Stimulated activated CD4-positive, alpha-beta T cell treated with anti-CD3 and anti-CD28 coated beads, Interleukin-1b, Interleukin-23, amount 100 ng/mL, for 1 hour (primary cell): ENCODE measurements at places on chromosomes 4 and X.

DNA sequence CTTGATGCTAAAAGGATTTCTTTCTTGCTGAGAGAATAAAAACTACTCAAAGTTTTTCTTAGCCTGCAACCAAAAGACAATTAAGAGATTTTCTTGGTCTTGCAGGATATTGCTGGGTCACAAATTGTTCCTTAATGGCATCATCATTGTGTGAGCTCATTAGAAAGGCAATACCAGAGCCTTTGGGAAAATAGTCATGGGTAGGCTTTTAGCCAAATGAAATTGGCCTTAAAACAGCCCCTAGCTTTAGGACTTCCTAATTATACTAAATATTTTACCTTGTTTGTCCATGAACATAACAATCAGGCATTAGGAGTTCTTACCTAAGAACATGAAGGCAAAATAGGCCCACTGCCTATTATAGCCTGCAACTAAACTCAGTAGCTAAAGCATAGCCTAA lies 10.4 kb upstream of the FAM13A start:
- no peak for DNase-seq

- DNase-seq, result no peak
Measured at GRCh38 chr4:47312170-47312569, 151.3 kb downstream of the COMMD8 start.

GRCh38 chr4:163922302-163922701 lies 427.8 kb downstream of the TMA16 start:
- DNase-seq, result no peak

DNA sequence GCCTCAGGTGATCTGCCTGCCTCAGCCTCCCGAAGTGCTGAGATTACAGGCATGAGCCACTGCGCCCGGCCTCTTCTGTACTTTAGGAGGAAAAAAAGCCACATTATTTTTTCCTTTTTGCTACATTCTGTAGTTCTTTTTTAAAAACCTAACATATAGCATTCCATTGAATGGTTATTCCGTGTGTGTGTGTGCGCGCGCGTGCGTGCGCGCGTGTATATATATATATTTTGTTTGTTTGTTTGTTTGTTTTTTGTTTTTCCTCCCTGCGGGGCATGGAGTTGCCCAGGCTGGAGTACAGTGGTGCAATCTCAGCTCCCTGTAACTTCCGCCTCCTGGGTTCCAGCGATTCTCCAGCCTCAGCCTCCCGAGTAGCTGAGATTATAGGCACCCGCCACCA lies 59.5 kb downstream of the ARHGAP10 start:
- no peak for DNase-seq

- DNase-seq, result no peak
Measured at GRCh38 chrX:124910611-124911010, 409.1 kb upstream of the TEX13C start.

DNA sequence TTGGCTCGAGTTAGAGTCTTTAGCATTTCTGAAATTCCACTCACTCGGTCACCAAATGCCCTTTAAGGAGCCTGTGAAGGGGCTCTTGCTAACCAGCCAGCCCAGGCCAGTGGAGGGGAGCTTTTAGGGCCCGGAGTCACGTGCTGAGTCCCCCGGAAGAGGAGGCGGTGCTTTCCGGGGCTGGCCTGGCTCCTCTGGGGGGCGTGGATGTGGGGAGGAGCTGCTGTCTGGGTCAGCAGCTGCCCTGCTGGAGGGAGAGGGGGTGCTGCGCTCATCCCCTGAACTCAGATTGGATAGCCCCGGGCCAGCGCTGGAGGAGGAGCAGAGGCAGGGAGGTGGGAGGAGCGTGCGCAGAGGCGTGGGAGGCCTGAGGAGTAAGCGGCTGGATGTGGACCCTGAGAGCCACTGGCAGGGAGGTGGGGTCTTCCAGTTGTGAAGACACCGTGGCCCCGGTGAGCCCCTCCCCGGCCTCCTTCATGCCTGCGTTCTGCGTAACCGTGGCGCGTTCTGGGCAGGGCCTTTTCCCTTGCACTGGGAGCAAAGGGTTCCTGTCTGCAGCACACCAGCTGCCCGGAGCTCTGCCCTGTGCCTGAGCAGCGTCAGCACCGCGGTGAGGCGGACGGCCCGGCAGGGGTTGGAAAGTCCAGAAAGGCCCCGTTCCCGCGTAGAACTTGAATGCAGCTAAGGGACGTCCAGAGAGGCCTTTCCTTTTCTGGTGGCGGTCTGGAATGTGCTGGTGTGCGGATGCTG lies 19.7 kb downstream of the MAEA start:
- peak; percentile 23 for DNase-seq
